ENCODE measurements at places on chromosomes 13 and 19.

DNA sequence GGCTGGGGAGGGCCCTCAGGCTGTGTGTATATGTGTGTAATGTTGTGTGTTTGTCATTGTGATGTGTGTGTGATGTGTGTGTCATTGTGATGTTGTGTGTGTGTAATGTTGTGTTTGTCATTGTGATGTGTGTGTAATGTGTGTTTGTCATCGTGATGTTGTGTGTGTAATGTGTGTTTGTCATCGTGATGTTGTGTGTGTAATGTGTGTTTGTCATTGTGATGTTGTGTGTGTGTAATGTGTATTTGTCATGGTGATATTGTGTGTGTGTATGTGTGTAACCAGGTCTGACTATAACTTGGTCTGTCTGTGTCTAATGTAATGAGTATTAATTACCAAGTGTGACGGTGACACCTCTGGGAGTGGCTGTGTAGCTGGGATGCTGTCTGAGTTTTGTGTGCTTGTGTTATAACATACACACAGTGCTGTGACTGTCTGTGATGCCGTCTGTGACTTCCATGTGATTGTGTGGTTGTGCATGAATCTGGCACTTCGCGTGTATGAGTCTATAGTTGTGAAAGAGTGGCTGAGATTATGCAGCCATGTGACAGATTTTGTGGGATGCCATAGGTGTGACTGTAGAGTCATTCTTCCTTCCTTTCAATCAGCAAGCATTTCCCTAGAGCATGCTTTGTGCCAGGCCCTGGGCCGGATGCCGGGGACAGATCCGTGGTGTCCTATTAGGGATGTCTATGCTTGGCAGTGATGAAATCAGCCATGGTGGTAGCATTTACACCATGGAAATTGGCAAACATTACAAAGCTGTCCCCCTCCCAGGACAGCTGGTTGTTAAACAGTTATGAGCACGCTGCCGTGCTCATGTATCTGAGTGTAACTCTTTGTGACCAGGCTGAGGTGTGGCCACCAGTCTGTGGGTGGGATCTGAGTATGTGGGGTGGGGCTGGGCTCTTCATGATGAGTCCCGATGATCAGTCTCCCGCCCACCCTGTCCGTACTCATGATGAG lies 6.4 kb downstream of the TNFSF14 start:
- peak; percentile 47 for DNase-seq

- no peak for DNase-seq
Measured at GRCh38 chr19:52297601-52298364, 814 bp downstream of the ZNF480 start.

DNA sequence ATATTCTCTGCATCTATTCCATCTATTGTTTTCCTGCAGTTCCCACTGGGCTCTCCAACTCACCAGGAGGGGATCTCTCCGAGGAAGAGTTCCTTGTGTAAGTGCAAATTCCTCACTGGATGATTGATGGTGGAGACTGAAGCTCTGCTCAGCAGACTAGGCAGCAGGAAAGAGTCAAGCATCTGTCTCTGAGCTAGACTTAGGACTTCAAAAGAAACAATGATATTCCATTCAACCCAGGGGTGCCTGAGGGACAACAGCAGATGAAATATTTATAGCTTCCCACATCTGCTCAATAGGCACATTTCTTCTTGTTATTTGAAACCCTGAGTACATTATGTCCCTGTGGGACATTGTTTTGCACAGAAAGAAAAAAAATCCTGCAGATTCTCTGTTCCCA lies at the start of the genes OR7A5 and OR7C1:
Gene OR7A5 (minus strand): TSS at position 175 of the 400 bp plus-strand sequence. CDS start 6,944 bp downstream, outside the sequence.
Gene OR7C1 (minus strand): TSS at position 175 of the 400 bp plus-strand sequence. CDS start 35,049 bp downstream, outside the sequence.
- no peak for DNase-seq

DNA sequence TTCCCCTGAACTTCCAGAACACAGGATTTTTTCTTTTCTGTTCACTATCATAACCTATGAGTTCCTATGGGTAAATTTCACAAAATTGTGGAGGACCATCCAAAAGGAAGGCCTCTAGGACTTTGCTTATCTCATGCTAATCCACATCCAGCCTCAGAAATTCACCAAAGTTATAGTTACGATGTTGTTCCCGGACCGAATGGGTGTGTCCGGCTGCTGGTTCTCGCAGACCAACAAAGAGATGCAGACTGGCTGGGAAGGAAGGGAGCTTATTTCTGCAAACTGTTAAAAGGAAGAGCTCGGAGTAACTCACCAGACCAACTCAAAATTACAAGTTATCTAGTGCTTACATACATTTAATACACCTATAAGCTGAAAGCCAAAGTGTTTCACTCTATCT lies 882.9 kb upstream of the SPRY2 start:
- no peak for DNase-seq

GRCh38 chr13:41054212-41054877 lies 7.0 kb upstream of the WBP4 start:
- DNase-seq = peak; percentile 29

DNA sequence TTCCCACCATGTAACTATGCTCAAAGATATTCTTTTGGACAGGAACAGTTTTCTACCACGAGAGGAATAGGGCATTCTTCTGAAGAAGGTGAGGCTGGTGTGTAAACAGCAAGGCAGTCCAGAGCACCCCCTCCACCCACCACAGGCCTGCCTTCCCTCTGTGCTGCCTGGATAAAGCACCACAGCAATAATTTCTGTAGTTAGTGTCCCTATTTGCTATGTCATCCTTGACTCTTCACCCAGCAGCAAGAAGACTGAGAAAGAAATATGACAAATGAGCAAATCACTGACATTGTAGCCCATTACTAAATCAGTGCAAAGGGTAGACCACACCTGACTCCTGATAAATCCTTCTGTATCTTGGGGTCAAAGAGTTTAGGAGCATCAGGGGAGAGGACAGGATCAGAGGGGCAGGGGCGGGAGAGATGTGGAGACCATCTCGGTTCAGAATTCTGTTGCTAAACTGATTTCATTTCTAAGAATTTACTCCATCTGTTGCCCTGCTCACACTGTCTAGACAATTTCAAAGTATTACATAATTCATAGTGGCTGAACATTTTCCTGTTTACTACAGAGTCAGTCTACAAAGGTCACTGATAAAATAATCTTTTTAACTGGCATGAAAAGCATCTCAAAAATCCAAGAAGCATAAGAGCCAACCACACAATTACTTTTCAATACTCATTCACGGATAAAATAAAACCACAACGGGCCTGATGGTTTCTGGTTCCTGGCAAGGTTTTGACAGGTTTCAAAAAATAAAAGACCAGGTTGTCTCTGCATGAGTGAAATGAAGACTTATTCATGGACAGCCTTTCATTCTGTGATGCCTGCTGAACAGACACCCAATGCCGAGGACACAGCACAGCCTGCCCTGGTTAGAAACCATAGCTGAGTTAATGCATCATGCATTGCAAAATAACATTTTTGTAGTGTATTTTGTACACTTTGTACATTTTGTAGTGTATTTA lies 88.4 kb upstream of the IRS2 start:
- DNase-seq = no peak

DNA sequence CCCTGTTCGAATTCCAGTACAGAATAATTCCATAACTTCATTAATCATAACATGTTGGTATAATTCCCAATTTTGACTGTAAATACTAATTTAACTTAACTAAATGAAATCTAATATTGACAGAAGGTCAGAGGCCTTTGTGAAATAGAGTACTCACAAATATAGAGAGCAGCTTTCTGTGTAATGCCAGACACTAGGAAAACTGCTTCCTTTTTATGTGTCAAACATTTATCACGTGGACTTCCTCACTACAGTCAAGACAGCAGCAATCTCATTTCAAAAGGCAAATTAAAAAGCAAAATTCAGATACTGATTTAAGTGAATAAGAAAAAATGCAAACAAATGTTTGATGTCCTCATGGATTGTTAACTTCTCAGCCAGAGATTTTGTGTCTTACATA lies 13.1 kb downstream of the ITM2B start:
- DNase-seq = no peak

DNA sequence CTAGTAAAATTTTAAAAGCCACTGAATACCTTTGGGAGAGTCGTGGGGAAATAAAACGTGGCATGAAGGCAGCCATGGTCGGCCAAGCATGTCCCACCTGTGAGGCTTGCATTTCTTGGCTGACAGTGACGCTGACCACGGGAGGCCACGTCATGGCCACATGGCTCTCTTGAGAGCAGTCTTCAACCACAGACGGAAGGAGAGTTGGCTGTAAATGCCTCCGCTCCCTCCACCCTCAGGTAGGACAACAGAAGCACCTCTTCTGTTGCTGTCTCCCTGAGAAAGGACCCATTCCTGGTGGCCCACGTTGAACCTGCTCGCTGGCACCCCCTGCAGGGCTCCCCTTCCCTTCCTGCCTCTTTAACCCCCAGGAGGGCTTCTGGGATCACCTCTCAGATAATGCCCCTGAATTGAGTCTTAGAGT lies 10.6 kb upstream of the LRRC25 start:
- DNase-seq = peak; percentile 54

DNA sequence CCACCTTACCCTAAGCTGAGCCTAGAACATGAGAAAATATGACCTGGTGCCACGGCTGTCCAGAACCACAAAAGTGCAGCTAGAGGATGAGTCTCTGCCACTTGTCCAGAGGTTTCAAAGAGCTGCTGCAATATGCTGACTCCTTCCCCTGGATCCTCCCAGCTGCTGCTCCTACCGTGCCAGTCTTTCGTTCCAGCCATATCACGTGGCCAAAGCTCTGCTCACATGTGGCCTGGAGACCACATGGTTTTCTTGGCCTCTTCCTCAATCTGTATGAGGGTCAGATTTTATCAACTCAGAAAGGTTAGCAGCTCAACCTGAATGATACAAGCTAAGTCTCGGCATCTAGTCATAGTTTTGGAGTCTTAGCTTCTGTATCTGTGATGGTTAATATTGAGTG lies 3.2 kb upstream of the SACS start:
- DNase-seq = no peak

GRCh38 chr13:57823704-57824103 lies 192.2 kb downstream of the PCDH17 start:
- DNase-seq = no peak
